Pancreas (tissue), 10 donors: ENCODE measurements at places on chromosomes 12 and 14. TPM values are rescaled to one million over a fixed set of nuclear protein-coding genes. Genes with fewer than 3 reads are reported as not detected.

- DNase-seq: no peak
These were observed 52.9 kb downstream of the ACACB start for GRCh38 chr12:109169262-109169661.

GRCh38 chr12:78580296-78580695 lies 284.3 kb upstream of the SYT1 start:
- DNase-seq: no peak

TAS2R20 gene
- total RNA-seq: 0.42 TPM

GRCh38 chr12:5661811-5662210 lies 229.9 kb downstream of the NTF3 start:
- no peak for DNase-seq

DNA sequence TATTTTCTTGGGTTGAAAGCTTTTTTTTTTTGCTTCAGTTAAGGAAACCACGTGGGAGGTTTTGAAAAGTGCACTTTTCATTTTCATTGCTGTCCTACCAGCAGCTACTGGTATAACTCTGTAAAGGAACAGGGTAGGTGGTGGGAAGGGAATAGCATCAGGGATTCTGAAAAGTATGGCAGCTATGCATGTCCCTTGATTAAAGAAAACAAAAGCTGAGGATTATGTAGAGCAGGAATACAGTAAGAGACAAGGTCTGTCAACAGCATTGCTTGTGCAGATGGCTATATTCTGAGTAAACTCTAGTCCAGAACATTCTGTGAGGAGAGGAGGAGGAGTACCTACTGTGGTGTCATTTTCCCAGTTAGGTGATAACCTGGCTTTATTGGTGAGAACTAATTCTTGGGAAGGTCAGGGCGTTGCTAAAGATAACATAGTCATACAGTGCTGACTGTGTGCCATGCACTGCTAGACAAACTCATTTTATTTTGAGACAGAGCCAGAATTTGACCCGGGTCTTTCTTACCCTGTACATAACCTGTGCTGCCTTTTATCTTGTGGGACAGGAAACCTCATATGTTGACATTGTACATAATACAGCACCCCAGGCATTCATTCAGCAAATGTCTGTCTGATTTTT lies 80.3 kb upstream of the TRAF3 start:
- DNase-seq: no peak

ARHGEF25 gene
- total RNA-seq: 3.2 TPM

- DNase-seq: no peak
These were observed 53.7 kb downstream of the TMTC2 start for GRCh38 chr12:82740129-82741000.

GRCh38 chr12:43113135-43113534 lies 438.9 kb downstream of the ADAMTS20 start:
- no peak for DNase-seq

DNA sequence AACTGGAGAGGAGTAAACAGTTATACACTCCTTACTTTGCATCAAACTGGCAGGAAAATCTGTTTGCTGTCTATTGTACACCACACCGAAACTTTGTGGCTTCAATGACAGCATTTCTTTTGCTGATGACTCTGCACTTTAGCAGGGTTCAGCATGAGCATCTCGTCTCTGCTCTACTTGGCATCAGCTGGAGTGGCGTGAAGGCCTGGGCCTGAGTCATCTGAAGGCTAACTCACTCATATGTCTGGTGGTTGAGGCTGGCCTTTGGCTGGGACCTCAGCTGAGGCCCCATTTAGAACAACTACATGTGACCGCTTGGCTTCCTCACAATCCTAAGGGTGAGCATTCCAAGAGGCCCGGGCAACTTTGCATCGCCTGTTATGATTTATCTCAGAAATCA lies 28.7 kb upstream of the REP15 start:
- no peak for DNase-seq

DNA sequence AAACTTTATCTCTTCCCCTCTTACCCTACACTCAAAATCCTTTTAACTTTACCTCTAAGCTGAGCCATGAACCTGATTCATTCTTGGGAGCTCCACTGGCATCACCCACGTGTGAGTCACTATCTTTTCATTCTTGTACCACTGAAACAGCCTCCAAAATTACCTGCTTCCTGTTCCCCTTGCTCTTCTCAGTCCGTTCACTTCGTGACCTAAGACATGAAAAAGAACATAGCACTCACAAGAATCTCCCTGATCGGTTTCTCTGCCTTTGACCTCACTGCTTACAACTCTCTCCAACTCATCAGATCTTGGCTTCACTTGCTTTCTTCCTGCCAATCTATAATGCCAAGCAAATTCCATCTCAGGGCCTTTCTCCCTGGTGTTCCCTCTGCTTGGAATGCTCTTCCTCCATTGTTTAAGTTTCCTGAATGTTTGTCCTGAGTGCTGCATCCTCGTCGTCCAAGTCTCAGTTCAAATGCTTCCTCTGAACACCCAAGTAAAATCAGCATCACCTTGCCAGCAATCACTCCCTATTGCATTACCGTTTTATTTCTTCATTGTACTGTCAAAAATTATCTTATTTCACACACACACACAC lies 9.2 kb downstream of the GLIPR1 start:
- DNase-seq: no peak

CNTN1 gene
- total RNA-seq: 7.4 TPM

RD3L gene
- not detected for total RNA-seq

MCRS1 gene
- total RNA-seq: 22.9 TPM

DNA sequence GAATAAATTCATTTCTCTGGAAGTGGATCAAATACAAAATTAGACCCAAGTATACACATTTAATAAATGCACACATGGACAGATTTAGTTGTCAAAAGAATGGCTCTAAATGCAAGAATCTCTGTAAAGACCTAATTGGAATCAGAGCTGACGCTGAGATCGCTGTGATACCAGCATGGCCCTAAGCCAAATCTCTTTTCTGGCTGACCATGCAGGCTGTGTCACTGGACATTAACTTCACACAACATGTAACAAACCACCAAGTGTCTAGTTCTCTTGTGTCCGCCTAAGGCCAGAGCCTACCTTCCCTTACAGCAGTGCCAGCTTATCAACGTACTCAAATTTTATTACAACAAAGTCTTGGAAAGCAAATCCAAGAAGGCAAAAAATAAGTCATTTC lies 127.5 kb downstream of the MED13L start:
- no peak for DNase-seq

KRT83 gene
- not detected for total RNA-seq

IL31 gene
- total RNA-seq: not detected

DNA sequence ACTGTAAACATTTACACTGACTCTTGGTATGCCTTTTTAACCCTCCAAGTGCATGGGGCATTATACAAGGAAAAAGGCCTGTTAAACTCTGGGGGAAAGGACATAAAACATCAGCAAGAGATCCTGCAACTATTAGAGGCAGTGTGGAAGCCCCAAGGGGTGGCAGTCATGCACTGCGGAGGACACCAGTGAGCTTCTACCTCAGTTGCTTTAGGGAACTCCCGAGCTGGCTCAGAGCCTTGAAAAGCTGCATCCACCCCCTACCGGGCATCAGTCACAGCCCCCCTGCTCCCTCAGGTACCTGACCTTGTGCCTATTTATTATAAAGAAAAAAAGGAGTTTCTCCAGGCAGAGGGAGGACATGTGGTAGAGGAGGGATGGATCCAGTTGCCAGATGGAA lies 695.6 kb upstream of the LMO3 start:
- no peak for DNase-seq

- no peak for DNase-seq
These were observed 440.8 kb downstream of the AEBP2 start for GRCh38 chr12:19880076-19880475.

GRIP1 gene
- total RNA-seq: 4.3 TPM

DNA sequence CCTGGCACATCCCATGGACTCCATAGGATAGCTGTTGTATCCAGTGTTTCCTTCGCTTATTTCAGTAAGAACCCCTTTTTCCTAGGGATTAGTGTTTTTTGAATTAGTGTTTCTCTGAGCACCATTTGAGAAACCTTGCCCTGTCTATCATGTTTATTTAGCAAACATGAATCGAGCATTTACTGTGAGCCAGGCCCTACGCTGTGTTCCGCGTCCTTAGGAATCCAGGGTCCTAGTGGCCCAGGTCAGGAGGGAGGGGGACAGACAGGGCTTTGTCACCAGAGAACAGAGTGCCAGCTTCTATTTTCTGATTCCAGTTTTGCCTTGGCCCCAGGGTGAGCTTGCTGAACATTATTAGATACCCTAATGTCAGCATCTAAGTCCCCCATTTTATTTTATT lies 2.5 kb downstream of the TEAD4 start:
- no peak for DNase-seq

DNA sequence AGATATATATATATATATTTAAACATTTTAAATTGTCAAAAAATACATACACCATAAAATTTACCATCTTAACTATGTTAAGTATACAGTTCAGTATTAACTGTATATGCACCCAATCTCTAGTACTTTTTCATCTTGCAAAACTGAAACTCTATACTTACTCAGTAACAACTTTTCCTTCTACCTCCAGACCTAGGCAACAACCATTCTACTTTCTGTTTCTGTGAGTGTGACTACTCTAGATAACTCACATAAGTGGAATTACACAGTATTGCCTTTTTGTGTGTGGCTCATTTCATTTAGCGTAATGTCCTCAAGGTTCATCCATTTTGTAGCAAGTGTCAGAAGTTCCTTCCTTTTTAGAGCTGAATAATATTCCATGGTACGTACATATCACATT lies 8.2 kb downstream of the FAM234B start:
- no peak for DNase-seq

DNA sequence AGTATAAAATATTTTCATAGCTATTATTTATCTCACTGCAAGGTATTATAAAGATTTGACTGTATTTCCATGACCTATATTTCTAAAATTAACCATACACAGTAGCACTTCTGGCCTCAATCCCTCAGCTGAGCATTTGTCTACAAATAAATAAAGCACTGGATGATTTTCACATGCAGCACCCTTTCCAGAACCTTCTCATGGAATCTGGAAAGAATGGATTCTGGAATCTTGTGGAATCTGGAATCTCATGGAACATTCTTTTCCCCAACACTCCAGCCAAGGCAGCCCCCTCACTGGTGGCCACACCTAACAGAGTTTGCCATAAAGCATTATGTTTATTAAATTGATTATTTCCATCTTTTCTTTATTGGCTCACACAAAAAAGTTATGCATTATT lies 199.2 kb downstream of the MSRB3 start:
- no peak for DNase-seq

GRCh38 chr12:12518464-12518845 lies 44.2 kb downstream of the DUSP16 start:
- DNase-seq: no peak

ESPL1 gene
- 0.63 TPM for total RNA-seq

DNA sequence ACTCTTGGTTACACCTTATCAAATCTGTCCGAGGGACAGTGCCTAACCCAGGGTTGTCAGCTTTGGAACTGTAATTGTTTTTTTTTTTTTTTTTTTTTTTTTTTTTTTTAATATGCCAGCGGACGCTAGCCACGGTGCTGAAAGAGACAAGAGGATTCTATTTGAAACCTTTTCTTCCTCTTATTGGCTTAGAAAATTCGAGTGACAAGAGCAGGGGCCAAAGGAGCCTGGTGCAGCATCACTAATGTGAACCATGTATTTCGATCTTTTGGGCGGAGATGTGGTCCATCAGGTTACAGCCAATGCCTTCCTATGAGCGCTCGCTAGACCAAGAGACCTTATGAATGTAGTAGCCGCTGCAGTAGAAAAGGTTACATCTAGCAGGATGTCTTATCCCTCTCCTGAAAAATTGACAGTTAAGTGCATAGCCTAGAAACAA lies 922 bp downstream of the PTPRR start:
- no peak for DNase-seq

DIABLO gene
- 20.6 TPM for total RNA-seq

DNA sequence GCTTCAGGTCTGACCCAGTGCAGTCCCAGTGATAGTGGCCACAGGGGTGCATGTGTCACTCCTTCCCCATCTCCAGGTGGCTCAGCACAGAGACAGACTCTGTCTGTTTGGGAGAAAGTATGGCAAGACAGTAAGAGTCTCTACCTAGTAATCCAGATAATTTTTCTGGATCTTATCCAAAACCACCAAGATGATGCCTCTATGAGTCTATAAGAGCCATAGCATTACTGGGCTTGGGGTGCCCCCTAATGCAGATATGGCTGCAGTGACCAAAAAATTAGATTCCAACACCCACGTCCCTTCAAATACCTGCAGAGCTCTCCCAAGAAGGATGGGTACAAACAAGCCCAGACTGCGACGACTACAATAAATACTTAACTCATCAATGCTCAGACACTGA lies 123.8 kb downstream of the GRIP1 start:
- no peak for DNase-seq

DNA sequence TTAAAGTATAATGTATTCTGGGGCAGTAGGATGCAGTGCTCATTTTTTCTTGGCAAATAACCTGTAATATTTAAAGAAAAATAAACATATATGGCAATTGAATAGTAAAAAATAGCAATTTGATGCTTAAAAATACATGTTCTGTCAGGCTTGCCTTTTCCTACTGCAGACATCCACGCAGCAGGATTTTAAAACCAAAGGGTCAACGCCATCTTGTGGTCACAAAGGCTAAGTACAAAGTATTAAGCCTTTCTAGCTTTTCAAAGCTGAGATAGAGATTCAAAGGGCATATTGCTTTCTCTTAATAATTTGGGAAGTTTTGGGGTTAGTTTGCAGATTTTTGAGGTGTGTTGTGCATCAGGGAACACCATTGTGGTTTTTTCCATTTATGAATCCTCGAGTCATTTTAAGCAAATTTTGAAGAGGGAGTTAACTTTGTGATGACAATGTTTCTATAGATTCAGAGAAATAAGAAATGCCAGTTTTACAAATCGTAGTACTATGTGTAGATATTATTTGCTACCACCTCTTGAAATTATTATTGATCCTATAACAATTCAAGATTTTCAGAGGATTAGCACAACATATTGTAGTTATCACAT lies 4.7 kb upstream of the CCER1 start:
- peak; percentile 16 for DNase-seq

DNA sequence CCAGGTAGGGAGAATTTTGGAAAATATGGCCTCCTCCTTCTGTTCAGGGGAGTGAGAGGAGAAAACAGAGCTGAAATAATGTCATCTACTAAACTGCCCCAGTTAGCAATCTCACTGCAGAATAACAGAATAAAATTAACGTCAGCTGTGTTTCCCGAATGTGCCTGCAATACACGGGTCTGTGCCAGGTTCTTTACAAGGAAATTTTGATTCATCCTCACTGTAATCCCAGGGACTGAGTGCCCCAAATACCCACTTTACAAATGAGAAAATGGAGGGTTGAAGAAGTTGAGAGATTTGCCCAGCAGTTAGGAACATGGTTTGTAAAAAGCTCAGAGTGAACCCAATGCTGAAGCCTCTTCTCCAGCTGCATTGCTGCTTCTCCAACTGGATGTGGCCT lies 21.3 kb upstream of the SERPINA6 start:
- no peak for DNase-seq

GRCh38 chr12:68851592-68852306 lies 43.8 kb downstream of the MDM2 start:
- no peak for DNase-seq

DNA sequence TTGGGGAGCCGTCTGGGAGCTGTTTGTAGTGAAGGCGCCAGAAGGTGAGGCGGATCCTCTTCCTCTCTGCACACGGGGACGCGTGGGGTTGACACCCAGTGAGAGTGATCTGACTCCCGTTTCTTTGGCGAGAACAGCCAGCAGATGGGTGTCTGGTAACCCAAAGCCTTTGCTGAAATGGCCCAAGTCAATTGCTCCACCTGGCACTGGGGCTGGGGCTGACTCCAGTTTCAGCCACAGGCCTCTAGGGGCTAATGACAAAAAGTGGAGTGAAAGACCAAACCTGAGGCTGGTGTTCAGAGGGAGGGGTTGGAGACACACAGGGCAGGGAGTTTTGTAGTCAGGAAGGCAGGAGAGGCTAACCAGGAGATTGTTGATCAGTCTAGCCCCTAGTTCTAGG lies 87.0 kb downstream of the FRMD6 start:
- DNase-seq: no peak
